Cerebellar nuclear complex (tissue), 1 donor: ENCODE measurements at places on chromosomes 16 and 17.

DNA sequence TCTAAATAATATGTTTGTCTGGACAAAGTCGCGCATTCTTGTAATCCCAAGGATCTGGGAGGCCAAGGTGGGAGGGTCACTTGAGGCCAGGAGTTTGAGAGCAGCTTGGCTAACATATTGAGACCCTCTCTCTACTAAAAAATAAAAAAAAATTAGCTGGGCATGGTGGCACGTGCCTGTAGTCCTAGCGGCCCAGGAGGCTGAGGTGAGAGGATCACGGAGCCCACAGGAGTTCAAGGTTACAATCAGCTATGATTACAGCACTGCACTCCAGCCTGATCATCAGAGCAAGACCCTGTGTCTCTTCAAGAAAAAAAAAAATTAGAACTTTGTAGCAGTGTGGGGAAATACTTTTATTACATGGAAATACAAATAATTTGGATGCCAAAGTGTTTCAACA is 6.1 kb upstream of the CHST6 start:
- no peak for DNase-seq

DNA sequence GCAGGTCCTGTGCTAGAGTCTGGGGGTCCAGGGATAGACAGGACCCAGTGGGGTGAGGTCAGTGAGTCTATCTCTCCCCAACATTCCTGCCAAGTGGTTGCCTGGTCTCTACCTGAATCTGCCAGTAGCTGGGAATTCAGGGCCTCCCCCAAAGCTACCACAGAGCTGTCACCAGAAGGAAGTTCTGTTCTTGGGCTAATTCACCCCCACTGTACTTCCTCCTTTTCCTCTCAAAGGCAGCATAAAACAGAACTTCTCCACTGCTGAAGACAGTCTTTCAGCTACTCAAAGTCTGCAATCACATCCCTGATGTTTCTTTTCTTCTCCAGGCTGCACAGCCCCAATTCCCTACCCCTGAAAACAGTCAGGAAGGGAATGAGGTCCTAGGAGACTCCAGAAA is 8.7 kb downstream of the CAMTA2 start:
- no peak for DNase-seq

DNA sequence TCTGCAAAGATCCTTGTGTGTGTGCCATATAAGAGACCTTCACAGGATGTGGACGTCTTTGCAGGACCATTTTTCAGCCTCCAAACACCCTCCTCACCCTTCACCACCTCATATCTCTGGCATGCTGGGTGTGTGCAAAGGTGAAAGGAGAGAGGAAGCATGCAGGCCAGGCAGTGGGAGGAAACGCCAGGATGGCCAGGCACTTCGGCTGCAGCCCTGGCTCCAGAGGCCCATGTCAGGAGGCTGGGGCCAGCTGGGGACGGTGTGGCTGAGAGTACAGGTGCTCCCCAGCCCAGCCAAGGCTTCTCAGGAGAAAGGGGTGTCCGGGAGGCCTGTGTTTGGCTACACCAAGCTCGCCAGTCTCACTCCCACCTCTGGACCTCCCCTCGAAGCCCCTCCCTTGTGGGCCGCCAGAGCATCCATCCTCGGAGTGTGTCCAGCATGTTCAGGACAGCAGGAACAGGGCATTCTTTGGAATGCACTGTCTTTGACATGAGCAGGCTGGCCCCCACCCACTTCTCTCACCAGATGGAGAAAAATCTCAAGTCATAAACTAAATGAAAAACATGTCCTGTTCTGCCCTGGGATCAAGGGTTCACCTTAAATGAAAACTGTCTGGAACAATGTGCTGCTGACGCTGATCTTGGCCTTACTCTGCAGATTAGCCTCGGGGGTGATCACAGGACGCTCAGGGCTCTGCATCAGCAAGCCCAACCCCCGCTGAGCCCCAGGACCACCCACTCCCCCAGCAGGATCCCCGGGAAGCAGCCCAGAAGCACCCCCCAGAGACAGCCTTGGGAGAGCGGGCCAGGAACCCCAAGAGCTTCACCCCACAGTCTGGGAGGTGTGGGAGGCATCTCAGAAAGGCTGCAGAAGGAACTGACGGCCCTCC is 15.9 kb downstream of the PEMT start:
- DNase-seq, result no peak

GRCh38 chr17:74786431-74787055 is 10.4 kb upstream of the NAT9 start:
- no peak for DNase-seq

DNA sequence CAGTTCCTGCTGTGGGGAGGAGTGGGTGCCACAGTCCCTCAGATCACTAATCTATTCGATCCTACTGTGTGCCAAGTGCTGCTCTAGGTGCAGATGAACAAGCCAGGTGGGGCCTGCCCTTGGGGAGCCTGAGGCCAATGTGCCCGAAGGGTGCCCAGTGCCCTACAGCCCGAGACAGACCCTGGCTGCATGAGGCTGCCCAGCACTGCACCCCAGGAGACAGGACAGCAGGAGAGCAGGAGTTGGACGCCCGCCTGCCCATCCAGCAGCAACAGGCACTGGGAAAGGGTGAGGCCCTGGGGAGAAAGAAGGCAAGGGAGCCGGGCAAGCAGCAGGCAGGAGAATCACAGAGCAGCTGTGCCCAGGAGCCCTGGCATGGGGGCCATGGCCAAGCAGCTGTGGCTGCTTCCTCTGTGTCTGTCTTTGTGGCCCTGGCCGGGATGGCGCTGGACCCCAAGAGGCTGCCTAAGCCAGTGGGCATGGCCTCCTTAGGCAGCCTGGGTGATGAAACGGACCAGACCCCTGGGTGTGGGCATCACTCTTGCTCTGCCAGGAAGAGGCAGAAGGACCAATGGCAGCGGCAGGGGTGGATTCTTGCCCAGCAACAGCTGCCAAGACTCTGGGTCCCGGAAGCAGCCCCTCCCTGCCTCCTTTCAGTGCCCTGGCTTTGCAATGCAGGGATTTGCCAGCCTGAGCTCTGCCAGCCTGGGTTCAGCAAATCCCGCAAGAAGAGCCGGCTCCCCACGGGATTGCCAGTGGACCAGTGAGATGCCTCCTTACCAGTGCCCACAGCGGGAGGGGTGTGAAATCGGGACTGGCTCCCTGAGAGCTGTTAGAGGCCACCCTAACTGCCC is 179.6 kb upstream of the TNRC6C start:
- DNase-seq, result no peak
